PC-9 (cell line): ENCODE measurements at places on chromosomes 1 and 21.

- no peak for DNase-seq
Observed at GRCh38 chr1:93716941-93717368, 35.3 kb upstream of the BCAR3 start.

DNA sequence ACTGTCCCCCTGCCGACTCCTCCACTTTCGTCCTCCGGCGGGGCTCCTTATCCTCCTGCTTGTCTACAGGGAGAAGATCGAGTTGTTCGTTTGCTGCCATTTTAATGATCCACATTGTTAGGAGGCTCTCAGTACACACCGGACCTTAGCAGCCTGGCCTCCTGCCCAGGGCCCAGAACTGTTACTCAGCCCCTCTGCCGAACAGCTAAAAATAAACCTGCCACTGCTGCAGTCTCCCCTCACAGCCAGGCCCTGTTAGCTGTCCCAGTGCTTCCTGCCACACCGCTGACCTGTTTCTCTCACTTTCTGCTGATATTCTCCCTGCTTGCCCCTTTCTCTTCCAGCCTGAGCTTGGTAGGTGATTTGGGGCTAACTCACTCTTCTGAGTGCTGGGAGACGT lies 8.3 kb downstream of the MAPKAPK2 start:
- no peak for DNase-seq

DNA sequence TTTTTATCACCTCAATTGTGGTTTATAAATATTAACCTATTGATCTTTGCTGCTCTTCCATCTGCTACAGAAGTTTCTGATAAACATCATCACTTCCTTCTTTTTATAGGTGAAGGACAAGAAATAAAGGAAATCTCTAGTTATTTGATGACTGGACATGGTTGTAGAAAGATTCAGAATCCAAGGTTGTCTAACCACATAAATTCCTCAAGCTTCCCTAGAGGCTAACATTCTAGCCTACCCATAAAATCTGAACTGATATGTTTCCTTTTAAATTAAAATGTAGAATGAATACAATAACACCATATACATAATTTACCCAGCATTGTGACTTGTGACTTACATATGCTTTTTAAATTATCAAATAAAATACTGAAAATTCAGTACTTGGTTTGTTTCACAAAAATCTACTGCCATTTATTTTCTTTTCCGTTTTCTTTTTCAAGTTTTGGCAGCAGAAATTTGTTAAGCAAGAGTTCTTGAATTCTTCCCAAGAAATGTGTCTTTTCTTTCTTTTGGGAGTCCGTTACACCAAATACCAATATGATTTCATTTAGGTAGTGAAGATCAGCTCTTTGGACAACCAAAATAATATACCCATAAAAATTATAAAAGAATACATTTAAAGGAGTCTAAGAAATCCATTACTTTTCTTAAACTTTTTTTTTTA lies 513.2 kb upstream of the ADGRL2 start:
- no peak for DNase-seq

- DNase-seq, result peak; percentile 24
Observed at GRCh38 chr21:39451332-39452206, at the start of gene SH3BGR. TSS of gene SH3BGR (plus strand) at chr21:39451970. CDS start at chr21:39452097, 127 bp downstream.

DNA sequence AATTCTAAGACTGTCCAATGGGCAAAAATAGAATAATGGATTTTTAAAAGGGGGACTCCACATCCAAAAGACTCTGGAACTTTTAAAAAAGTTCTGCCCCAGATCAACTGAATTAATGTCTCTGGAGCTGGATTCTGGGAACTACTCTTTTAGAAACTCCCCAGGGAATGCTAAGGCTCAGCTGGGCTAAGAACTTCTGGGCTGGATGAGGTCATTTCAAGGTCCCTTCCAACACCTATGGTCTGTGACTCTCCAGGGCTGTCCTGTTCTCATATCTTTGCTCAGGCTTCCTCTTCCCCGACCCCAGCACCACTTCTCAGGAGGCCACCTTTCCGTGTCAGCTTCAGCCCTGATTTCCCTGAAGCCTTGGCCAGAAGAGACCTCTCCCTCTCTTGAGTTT lies 13.5 kb upstream of the PLA2G2C start:
- DNase-seq, result no peak

GRCh38 chr1:214518361-214518760 lies 33.0 kb downstream of the PTPN14 start:
- no peak for DNase-seq

- no peak for DNase-seq
Observed at GRCh38 chr1:91582431-91582921, 81.8 kb downstream of the CDC7 start.

- DNase-seq, result no peak
Observed at GRCh38 chr1:32874860-32875752, 4.4 kb upstream of the FNDC5 start.

- no peak for DNase-seq
Observed at GRCh38 chr1:154725865-154726264, 117.9 kb upstream of the ADAR start.
